ENCODE measurements at places on chromosomes 16 and 17.

DNA sequence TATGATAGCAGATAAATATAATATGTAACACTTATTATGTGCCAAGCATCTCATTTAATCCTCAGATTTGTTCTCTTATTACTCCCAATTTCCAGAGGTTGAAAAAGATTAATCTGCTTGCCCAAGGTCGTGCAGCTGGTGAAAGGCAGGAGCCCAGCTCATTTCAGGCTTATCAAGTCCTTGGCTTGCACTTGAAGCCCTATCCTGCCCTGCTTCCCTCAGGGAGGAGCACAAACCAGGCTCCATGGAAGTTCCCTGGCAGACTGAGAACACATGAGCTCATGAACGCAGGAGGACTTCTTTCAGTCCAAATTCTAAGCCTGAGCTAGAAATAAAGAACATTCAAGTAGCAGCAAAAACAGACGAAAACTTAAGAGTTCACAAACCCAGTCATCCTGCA is 74.8 kb downstream of the USP31 start:
- DNase-seq = no peak

DNA sequence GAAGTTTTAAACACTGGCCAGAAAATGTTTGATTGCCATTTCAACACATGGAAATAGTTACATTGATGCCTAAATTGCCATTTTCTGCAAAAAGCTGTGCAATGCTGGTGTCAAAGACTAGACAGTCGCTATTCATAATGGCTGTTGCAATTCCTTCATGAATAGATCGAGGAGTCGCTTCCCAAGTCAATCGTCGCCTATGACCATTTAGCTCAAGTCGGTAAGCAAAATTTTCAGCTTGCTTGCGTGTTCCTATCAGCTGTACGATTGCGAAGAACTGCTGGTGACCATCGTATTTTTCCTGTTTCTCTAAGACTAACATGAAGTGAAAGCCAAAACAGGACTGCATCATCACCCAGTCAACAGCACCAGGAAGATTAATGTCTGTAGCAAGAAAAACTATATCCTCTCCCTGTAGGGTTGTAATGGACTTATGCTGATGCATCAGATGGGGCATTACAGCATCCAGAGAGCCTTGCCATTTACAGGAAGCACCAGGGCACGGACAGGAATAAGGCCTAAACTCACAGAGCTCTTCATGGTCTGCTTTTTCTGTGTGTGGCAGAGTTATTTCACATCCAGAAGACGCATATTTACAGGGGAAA is 23.6 kb downstream of the SIAH1 start:
- no peak for DNase-seq

DNA sequence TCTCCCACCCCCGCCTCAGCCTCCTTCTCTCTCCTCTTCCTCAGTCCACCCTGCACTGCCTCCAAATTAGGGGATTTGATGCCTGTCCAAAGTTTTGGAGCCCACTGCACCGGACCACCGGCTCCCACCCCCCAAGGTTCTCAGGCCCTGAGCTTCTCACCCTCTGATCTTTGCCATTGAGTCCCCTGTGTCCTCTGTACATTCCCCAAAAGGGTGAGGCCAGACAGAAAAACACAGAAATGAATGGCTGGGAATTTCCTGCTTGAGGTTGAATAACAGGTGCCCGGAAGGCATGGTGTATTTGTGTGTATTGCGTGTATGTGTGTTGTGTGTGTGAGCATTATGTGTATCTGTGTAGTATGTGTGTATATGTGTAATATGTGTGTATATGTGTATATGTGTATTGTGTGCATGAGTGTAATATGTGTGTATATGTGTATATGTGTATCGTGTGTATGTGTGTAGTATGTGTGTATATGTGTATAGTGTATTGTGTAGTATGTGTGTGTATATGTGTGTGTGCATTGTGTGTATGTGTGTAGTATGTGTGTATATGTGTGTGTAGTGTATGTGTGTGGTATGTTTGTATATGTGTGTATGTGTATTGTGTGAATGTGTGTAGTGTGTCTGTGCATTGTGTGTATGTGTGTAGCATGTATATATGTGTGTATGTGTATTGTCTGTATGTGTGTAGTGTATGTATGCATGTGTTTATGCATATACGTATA is 16.0 kb upstream of the CCL17 start:
- DNase-seq = no peak

- DNase-seq = no peak
Measured at GRCh38 chr16:11502239-11502638, 84.5 kb downstream of the LITAF start.

DNA sequence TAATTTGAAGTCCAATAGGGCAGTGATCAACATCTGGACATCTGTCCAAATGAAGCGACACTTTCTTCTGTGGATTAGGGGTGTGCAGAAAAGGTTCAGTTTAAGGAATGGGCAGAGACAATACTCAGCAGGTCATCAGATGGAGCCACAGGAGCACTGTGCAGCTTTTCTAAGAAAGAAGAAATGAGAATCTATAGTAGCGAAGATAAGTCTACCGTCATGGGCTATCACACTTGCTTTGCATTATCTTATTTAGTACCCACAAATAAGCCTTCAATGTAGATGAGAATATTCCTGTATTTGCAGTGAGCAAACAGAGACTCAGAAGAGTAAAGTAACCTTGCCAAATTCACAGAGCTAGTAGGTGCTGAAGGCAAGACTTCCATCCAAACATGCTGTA is 412.0 kb upstream of the GOT2 start:
- DNase-seq = no peak

GRCh38 chr16:19167710-19168370 is at the start of gene SYT17:
Gene SYT17, plus strand, starts transcription at chr16:19168240. Its CDS starts 407 bp downstream, at chr16:19168647.
- DNase-seq = peak; percentile 70

- DNase-seq = no peak
Measured at GRCh38 chr17:56130026-56130425, 23.2 kb upstream of the ANKFN1 start.

GRCh38 chr17:61689610-61690180 is 98.7 kb upstream of the NACA2 start:
- DNase-seq = peak; percentile 2

DNA sequence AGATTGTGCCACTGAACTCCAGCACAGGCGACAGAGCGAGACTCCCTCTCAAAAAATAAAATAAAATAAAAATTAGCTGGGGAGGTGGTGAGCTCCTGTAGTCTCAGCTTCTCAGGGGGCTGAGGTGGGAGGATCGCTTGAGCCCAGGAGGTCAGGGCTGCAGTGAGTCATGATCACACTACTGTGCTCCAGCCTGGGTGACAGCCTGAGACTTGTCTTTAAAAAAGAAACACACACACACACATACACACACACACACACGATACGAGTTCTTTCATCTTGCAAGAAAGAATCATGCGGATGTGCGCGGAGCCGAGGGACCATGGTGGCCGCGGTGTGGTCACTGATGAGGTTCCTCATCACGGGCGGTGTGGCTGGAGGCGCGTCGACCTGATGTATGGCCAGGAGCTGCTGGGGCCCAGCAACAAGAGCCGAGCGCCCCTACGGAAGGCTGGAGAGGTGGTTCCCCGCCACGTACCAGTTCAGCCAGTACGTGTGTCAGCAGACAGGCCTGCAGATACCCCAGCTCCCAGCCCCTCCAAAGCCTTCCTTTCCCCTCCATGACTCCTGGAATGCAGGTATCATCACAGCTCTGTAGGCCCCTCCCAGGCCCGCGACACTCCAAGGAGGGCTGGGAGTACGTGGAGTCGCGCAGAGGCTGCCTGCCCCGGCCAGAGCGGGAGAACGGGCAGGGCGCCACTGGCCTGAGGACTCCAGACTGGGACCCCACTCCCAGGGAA is 20.7 kb downstream of the NXN start:
- DNase-seq = no peak

DNA sequence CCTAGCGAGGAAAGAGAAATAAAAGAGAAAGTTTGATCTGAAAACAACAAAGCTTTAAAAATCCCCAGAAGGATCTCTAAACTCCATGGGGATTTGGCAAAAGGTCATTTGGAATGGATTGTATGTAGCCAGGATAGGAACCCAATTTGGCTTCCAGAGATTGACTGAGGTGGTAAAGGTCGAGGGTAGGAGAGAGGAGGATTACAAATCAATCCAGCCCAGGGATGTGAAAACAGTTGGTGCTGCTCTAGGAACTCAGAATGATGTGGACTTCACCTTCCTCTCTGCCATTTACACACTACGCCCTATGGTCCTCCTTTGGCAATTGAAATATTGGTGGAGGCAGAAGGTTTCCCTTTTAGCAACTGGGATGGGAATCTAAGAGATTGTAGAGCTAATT is 18.8 kb upstream of the SMIM36 start:
- no peak for DNase-seq

GRCh38 chr17:11241611-11242226 is 706 bp downstream of the SHISA6 start:
- DNase-seq = no peak

DNA sequence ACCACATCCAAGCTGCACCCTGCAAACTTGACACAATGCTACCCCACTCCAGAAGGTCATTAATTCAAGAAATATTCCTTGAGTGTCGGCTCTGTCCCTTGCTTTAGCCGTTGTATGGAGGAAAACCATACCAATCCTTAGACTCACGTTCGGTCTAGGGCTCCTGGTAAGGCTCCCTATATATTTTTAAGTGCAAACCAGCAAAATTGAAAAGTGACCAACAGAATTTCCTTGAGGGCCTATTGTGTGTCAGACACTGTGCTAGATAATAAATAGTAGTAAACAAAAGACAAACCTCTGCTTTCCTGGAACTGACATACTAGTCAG is 390 bp upstream of the BBS2 start:
- DNase-seq = no peak

DNA sequence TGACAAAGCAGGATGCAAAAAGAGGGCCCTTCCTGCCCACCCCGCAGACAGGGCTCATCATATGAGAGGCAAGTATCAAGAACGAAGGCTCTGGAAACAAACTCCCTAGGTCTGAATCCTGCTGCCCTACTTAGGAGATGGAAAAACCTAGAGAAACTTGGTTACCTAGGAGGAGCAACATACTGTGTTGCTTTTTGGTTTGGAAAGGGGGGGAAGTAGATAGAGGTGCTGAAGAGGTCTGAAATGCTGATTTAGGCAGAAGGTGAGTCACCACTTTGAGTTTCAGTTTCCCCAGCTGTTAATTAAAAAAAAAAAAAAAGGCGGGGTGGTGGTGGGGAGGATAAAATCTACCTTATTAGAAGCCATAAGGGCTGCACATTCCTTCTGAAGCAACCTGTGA is 1.5 kb downstream of the N4BP1 start:
- peak; percentile 63 for DNase-seq

DNA sequence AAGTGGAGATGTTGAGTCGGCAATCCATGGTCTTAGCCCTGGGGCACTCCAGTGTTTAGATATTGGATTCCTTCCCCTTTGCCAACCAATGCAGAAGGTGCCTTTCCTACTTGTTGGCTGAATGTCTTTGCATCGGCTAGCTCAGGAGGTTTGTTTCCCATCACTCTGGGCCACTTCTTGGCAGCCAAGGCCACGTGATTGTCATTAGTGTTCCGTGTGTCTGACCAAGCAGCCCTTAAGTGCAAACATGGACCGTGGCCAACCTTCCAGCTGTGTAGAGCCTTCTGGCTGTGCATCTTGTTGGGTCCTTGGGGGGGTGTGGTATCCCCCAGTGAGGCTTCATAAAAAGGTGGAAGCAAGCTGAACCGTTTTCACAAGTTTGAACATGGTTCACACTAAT is 66.0 kb downstream of the GNAO1 start:
- DNase-seq = no peak

- no peak for DNase-seq
Measured at GRCh38 chr16:64952177-64952576, 169.7 kb downstream of the CDH11 start.

GRCh38 chr16:68284847-68285246 is 20.5 kb downstream of the SLC7A6 start:
- no peak for DNase-seq

DNA sequence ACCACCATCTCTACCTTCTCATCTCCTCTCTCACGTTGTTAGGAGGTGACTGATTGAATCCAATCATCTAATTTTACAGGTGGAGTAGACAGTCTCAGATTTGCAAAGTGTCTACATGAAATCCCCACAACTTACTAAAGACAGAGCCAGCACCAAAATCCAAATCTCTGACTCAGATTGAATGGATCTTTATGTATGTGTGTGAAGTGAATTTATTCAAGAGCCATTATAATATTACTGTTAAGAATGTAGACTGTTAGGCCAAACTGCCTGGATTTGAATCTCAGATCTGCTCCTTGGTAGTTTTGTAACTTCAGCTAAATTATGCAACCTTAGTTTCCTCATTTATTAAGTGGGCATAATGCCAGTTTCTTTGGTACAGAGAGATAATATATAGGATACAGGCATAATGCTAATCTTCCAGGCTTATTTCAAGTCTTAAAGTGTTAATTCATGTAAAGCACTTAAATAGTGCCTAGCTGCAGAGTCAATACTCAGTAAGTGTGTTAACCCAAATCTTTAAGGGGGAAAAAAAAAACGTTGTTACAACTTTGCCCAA is 12.7 kb downstream of the CNEP1R1 start:
- DNase-seq = no peak
